Activated T-cell treated with anti-CD3 and anti-CD28 coated beads, Interleukin-2, amount 50 U/mL, for 72 hours (primary cell): ENCODE measurements at places on chromosomes 4 and X. TPM values are rescaled to one million over a fixed set of nuclear protein-coding genes. Genes with fewer than 3 reads are reported as not detected.

The NKX3-2 gene
- not detected for total RNA-seq

The PCDH19 gene
- not detected for total RNA-seq

The GPR50 gene
- not detected for total RNA-seq

DNA sequence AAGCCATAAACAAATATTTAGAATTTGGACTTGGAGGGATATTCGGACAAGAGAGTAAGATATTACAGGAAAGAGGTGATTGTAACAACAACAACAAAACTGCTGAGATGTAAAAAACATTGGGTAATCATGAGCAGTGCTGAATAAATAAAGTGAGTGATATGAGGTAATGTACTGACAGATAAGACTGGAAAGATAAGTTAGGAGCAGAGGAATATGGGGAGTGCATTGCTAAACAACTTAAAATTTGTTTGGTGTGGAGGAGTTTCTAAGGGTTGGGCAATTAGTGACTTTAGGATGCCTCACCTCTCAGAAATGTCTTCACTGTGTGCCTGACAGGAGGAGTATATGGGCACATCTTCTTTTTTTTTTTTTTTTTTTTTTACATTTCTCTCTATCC is 637.8 kb upstream of the GRIA3 start:
- no peak for DNase-seq
